ENCODE measurements at places on chromosomes 1 and 21.
A peak's percentile ranks its signal among the peaks of the same experiment; 100 is the strongest.

DNA sequence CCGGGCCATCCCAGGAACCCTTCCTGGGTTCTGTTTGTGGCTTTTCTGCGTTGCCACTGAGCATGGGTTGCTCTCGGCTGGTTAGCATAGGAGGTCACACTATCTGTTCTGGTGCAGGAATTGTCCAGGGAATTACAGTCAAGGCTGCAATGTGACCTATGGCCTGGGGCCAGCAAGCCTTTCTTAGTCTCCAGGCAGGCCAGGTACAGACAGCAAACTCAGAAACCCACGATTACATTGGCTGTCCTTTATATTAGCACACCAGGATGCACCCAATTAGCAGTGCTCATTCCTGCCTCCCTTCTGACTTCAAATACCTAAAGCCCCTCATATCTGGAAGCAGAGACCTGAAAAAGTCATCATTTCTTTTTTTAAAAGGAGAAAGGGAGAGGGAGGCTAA is 55.2 kb downstream of the CD247 start:
- DNase-seq: no peak

GRCh38 chr1:33815061-33815460 is 48.8 kb upstream of the HMGB4 start:
- no peak for DNase-seq

- DNase-seq: no peak
Measured at GRCh38 chr1:70754701-70755100, 292.9 kb downstream of the PTGER3 start.

DNA sequence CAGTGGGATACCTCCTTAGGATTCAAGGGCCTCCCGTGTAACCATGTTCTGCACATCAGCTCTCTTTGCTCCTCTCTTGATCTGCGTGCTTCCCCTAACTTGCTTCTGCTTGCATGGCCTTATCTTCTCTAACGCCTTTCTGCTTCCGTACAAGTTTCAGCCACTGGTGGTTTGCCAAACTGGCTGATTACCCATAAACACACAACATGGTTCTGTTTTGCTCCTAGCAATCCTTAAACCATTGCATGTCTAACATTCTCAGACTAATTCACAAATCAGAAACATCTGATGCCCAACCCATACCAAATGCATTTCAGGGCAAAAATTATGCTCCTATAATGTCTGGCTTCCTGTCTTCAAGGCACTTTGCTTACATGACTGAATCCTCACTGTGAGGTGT is 166.4 kb downstream of the PBX1 start:
- no peak for DNase-seq

DNA sequence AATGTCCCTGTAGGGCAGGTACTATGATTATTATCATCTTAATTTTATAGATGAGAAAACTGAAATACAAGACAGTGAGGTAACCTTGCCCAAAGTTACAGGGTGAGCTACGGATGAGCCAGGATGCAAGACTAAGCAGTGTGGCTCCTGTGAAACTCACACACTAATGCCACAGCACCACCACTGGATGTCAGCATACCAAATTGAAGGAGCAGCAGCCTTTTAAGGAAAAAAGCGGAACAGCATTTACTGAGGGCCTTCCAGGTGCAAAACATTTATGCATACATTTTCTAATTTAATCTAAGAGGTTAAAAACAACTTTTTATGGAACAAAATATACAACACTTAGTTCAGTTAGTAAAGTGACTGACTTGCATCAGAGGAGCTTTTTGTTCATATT is 41.7 kb downstream of the SEC16B start:
- DNase-seq: no peak

DNA sequence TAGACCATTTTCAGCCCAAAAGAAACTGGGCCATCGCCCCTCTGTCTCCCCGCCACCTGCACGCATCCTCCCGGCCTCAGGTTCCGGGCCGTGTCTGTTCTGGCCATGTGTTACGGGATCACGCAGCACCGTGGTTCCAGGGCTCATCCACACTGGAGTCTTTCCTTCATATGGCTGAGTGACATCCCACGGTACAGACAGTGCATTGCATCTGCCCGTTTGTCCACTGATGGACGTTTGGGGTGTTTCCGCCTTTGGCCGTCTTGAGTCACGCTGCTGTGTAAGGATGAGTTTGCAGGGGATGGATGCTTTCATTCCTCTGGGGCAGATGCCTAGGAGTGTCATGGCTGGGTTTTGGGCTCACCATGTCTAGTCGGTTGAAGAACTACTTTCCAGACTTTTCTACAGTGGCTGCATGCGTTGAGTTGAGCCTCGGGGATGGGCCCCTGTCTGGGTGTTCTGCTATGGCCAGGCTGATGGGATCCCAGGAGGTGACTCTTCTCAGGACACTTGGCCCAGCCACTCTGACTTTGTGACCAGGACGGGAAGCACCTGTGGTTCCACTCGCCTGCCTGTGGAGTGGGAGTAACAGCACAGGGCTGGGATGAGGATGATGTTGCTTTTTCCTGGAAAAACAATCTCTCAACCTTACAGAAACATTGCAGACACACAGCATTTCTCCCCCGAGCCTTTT is 16.8 kb downstream of the RRP1 start:
- DNase-seq: no peak

DNA sequence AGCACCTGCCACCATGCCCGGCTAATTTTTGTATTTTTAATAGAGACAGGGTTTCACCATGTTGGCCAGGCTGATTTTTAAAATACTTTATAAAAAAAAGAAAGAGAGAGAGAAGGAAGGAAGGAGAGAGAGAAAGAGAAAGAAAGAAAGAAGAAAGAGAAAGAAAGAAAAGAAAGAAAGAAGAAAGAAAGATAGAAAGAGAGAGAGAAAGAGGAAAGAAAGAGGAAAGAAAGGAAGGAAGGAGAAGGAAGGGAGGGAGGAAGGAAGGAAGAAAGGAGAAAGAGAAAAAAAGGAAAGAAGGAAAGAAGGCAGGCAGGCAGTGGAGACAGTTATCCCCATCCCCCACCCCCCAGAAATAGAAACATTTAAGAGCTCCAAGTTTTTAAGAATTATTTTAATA is 69.9 kb downstream of the TOMM20 start:
- no peak for DNase-seq

GRCh38 chr1:6100861-6101783 is 55.4 kb downstream of the KCNAB2 start:
- no peak for DNase-seq

- DNase-seq: no peak
Measured at GRCh38 chr1:83697961-83698360, 301.0 kb downstream of the TTLL7 start.

- no peak for DNase-seq
Measured at GRCh38 chr1:62796221-62796620, 12.3 kb downstream of the ATG4C start.

DNA sequence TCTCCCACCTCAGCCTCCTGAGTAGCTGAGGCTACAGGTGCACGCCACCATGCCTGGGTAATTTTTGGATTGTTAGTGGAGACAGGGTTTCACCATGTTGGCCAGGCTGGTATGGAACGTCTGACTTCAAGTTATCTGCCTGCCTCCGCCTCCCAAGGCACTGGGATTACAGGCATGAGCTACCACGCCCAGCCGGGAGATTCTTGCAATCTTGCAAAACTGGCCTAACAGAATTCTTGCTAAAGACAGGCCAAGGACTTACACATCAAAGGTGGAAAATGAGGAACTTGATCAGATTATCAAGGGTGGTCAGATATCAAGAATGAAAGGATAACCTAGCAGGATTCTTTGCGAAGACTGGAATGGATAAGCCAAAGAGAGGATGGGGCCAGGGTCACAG is 98.3 kb upstream of the TIAM1 start:
- DNase-seq: no peak

DNA sequence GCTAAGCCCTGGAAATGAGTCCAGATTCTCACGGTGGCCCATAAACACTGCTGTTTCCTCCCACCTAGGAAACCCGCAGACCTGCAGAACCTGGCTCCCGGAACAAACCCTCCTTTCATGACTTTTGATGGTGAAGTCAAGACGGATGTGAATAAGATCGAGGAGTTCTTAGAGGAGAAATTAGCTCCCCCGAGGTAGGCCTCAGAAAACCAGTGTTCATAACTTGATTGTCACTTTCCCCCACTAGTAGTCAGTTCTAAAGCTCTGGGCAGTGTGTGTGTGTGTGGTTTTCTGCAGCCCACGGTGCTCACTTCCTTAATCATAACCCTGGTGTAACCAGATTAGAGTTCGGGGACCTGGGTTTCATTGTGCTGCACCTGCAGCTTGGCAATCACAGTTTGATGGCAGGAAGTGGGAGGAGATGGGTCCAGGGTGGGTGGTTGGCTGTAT is 39.1 kb downstream of the CLIC6 start:
- DNase-seq: no peak

DNA sequence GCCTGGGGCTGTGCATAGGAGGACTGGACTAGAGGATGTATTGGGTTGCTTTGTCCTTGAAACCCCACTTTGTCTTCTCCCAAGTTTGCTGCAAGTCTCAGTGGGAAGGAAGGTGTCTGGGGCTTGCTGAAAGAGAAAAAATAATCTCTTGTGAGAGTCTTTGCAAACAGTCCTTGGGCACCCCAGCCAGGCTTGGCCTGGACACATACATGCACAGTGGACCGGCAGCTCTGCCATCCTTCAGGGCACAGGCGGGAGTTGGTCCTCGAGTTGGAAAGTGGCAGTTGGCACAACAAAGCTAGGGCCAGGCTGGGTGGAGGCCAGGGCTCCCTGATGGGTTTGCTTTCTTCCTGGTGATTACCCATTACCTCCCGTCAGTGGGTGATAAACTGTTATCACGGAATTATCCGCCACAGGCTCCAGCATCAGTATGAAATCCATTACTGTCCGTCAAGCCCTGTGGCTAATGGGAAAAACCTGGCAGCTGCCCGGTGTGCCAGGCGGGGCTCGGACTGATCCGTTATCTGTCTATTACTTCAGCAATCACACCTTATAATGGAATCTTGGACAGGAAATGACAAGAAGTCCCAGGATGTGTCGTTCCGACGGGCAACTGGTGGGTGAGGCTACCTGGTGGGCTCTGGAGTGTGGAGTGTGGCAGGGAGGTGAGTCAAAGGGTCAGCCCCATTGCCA is 265.7 kb downstream of the GRIK3 start:
- DNase-seq: no peak

DNA sequence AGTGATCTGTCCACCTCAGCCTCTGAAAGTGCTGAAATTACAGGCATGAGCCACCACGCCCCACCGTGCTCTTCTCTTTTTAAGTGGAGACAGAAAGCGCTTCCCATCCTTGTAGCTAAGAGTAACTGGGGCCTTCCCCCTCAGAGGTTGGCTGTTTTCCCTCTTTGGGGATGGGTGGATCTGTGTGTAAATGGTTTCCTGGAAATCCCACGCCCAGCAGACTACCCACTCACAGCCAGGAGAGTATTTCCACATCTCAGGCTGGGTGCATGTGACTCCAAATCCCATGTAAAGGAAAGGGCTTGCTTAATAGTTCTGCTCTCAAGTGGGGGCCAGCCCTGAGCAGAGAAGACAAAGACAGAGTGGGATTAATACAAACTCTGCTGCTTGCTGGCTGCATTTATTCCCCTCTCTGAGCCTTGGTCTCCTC is 19.6 kb upstream of the TCEA3 start:
- DNase-seq: no peak

DNA sequence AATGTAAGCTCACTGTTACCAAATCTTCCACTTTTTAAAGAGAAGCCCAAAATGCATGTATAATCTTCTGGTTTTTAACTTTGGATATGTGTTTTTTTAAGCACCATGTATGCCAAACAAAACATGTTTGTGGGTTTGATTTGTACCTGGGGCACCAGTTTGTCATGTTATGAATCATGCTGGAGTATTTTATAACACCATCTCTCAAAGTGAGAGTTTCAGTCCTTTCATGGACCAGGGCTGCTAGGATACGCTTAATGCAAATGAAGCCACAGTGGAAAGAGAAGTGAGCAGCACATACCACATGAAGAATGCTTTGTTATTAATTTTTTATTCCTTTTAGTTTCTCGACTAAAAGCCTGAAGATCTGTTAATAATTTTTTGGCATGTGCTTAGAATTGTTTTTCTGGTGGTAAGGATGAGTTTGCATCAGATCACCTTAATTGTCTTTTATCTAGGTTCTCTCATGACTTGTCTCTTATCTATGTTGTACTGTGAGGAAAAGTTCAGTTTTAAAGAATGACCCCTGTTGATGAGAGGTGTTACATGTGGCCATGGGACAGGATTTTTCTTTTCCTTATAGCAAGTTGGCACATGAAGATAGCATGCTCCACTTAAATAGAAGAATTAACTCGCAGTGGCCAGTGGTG is 2.0 kb upstream of the RABGAP1L start:
- DNase-seq: no peak

- DNase-seq: peak; percentile 21
Measured at GRCh38 chr1:236451796-236452373, 57.8 kb downstream of the EDARADD start.

- no peak for DNase-seq
Measured at GRCh38 chr1:200895801-200896530, 1.3 kb downstream of the INAVA start.

- no peak for DNase-seq
Measured at GRCh38 chr1:228860911-228861831, 125.9 kb downstream of the RHOU start.

GRCh38 chr1:38586993-38587646 is 272.5 kb downstream of the RRAGC start:
- peak; percentile 49 for DNase-seq

GRCh38 chr1:25442178-25442577 is 11.5 kb downstream of the MACO1 start:
- DNase-seq: no peak

DNA sequence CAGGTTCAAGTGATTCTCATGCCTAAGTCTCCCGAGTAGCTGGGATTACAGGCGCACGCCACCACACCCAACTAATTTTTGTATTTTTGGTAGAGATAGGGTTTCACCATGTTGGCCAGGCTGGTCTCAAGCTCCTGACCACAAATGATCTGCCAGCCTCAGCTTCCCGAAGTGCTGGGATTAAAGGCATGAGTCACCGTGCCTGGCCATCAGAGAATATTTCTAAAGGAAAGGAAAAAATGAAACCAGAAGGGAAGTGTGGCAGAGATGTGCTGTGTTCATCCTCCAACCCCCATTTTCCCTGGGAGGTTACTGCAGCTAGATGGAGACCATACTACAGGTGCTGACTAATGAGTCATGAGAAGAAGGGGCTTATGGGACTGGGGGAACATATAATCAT is 964.1 kb downstream of the TTLL7 start:
- no peak for DNase-seq

DNA sequence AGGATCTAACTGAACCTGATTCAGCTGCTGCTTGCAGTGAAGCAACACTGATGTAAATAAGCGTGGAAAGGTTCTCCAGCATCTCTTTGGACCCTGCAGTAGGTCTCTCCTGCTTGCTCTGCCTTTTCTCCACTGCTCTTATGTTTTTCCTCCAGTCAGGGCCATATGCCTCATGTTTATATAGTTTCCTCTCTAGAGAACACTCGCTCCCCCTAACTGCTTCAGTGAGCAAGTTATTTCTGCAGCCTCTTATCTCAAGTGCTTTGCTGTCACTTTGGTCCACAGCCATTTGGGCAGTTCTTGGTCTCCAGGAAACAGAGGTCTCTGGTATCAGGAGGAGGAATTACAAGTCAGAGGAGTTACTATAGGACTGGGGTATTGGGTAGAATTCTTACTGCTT is 5.3 kb downstream of the PRUNE1 start:
- no peak for DNase-seq

GRCh38 chr1:33572387-33572786 is 99.9 kb downstream of the ZSCAN20 start:
- DNase-seq: no peak

GRCh38 chr1:15477646-15478212 is 1.8 kb downstream of the CELA2B start:
- DNase-seq: no peak

GRCh38 chr1:33057095-33057494 is 20.4 kb upstream of the AK2 start:
- no peak for DNase-seq

GRCh38 chr1:97820470-97821188 is 100.2 kb downstream of the DPYD start:
- DNase-seq: no peak
